ENCODE measurements at places on chromosomes 12 and 14. TPM values are rescaled to one million over a fixed set of nuclear protein-coding genes. Genes with fewer than 3 reads are reported as not detected.
A peak's percentile ranks its signal among the peaks of the same experiment; 100 is the strongest.

GRCh38 chr12:6688543-6688998, 604 bp downstream of the ZNF384 start:
- peaks cover 19% of the 10 kb centered on the region for H3K4me1 ChIP-seq

Gene TAOK3
- 102 TPM for total RNA-seq

GRCh38 chr12:66244446-66244845, 55.4 kb downstream of the IRAK3 start:
- H3K4me1 ChIP-seq, result no peaks in the 10 kb centered on the region
- H3K27ac ChIP-seq, result no peak overlapping the region
- H3K4me3 ChIP-seq, result no peak overlapping the region
- no peak for DNase-seq

DNA sequence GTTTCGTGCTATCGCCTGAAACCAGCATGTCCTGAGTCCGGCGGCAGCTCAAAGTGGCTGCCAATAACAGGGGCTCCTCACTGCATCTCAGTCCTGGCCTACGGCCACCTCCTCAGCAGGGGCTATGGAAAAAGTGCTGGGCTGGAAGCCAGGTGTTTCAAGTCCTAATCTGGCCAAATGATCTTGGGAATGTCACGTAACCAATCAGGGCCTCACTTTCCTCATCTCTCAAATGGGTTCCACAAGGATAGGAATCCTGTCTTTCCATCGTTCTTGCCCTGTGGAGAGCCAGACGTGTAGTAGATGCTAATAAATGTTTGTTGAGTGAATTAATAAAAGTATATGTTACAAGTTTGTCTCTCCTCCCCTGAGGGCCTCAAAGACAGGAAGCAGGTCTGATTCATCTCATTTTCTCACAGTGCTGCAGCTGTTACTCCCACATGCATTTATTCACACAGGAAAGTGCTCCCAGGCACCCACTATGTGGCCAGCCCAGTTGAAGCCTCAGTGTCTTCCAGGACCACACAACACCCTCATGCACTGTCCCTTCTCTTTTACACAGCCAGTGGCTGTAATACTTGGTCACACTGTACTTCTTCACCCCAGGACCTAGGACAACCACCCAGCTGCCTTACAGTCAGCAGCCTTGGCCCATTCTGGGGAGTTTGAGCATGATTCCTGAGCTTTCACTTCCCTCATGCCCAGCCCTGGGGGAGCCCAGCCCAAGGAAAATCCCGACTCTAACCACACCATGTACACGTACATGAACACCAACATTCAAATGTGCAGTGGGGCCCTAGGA, 5.0 kb downstream of the CMKLR1 start:
- H3K36me3 ChIP-seq, result no peaks in the 10 kb centered on the region
- no peaks in the 10 kb centered on the region for H3K27me3 ChIP-seq

DNA sequence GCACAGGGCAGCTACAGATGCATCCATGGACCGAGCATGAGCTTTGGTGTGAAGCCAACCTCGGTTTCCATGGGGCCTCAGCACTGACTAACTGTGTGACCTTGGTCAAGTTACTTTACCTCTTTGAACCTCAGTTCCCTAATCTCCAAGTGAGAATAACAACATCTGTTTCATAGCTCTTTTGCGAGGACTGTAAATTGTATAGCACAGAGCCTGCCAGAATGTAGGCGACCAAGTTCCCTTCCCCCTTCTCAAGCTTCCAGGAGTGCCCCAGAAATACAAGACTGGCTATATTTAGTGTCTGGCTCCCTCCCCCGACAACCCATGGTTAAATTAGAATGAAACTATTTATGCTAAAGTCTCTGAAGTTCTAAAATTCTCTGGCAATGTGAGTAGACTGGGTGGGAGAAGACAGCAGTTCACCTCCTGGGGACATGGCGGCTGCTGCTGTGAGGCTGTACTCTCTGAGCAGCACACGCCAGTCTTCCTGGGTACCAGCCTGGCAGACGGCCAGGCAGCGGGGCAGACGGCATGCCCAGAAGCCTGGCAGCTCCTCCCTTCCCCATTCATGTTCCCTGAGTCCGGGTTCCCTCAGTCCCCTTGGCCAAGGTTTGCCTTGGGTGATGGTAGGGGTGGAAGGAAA, 22.0 kb upstream of the TMED10 start:
- H3K27ac ChIP-seq, result no peak overlapping the region
- no peak overlapping the region for H3K4me3 ChIP-seq
- H3K4me1 ChIP-seq, result no peaks in the 10 kb centered on the region
- H3K36me3 ChIP-seq, result no peaks in the 10 kb centered on the region

DNA sequence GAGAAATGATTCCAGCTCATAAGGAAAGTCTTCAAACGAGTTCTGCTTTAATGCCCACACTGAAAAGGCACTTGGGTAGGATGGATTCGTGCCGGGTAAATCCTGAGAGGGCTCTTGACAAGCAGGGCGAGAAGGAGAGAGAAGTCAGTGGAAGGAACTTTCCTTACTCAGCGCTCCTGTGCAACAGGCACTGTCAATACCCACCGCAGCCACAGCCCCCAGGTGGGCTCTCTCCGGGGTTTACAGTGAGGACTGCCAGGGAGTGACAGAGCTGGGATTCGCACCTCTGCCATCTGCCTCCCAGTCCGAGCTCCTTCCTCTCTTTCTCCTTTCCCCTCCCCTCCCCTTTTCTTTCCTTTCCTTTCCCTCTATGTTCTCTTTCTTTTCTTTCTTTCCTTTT, 118.7 kb downstream of the BEGAIN start:
- no peak overlapping the region for H3K27ac ChIP-seq
- H3K36me3 ChIP-seq, result no peaks in the 10 kb centered on the region
- no peak for DNase-seq

DNA sequence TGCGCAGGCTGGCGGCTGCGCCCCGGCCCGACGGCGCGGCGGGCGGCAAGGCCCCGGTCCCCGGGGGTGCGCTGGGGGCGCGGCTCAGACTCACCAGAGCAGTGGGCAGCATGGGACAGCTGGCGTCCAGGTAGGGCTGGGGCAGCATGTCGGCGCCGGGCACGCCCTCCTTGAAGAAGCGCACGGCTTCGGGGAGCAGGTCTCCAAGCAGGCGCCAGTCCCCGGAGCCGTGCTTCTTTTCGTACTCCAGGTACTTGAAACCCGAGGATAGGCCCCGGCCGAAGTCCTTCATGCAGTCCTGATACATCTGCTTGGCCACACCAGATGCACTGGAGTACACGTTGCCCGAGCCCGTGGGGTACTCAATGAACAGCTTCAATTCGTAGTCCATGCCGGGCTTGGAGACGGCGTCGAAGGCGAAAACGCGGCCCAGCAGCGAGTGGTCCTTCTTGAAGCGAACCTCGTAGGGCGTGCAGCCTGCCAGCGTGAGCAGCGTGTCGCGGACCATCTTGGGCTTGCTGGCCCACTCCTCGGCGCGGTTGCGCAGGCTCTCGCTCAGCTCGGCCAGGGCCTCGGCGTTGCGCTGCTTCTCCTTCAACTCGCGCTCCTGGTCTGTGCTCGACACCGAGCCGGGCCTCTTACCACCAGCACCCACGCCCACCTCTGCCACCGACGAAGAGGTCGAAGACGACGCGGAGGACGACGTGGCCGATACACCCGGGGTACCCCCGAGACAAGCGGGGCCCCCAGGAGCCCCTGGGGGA, 2.2 kb downstream of the IRF2BPL start:
- no peak for DNase-seq
- peak overlapping the region; percentile 53 for H3K4me3 ChIP-seq
- peaks cover 50% of the 10 kb centered on the region for H3K4me1 ChIP-seq
- H3K27ac ChIP-seq, result peak overlapping the region; percentile 98

GRCh38 chr14:106665814-106666213, 1139.4 kb downstream of the TMEM121 start:
- no peak for DNase-seq
- H3K36me3 ChIP-seq, result no peaks in the 10 kb centered on the region
- H3K27ac ChIP-seq, result no peak overlapping the region
- H3K27me3 ChIP-seq, result no peaks in the 10 kb centered on the region
- H3K4me1 ChIP-seq, result peaks cover 13% of the 10 kb centered on the region

Gene ADCY4
- 5.0 TPM for total RNA-seq

Gene PROX2
- 0.13 TPM for total RNA-seq
